Central memory CD8-positive, alpha-beta T cell (primary cell): ENCODE measurements at places on chromosomes 1 and 21.

DNA sequence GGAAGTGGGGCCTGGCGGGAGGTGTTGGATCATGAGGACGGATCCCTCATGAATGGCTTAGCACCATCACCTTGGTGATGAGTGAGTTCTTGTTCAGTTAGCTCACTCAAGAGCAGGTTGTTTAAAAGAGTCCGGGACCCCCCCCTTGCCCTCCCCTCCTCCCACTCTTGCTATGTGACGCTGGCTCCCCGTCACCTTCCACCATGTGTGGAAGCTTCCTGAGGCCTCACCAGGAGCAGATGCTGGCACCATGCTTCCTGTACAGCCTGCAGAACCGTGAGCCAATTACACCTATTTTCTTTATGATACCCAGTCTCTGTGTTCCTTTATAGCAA lies 3.0 kb upstream of the SLC19A1 start:
- H3K27me3 ChIP-seq = no peaks in the 10 kb centered on the region
- no peak overlapping the region for H3K4me3 ChIP-seq
- H3K36me3 ChIP-seq = no peaks in the 10 kb centered on the region

- peaks cover 25% of the 10 kb centered on the region for H3K27me3 ChIP-seq
- H3K4me1 ChIP-seq = no peaks in the 10 kb centered on the region
- no peak for DNase-seq
- no peaks in the 10 kb centered on the region for H3K36me3 ChIP-seq
- no peak overlapping the region for H3K4me3 ChIP-seq
Observed at GRCh38 chr21:31931644-31932469, 59.0 kb downstream of the HUNK start.

DNA sequence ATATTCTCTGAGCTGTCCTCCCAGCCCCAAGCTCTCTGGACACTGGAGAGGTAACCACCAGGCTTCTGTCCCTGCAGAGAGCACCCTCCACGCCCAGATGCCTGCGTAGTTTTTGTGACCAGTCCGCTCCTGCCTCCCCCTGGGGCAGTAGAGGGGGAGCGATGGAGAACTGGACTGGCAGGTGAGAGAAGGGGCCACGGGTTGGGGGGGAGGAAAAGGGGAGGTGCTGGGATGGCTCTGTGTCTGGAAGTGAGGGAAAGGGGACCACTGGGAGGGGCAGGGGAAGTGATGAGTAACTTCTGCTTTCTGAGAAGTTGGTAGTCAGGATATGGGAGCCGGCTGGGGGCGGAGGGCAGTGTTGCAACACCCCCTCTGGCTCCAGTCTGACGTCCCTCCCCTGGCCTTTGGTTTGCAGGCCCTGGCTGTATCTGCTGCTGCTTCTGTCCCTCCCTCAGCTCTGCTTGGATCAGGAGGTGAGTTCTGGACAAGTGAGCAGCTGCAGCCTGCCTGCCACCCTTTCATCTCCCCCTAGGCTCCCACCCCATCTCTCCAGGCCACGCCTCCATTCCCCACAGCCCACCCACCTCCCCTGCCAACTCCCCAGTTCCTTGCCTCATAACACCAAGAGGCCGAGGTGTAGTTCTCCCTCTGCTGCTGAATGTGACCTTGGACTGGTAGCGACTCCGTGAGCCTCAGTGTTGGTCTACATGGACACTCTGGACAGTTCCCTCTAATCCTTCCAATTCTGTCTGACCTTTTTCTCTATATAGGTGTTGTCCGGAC lies 3.1 kb downstream of the ADAMTSL4 start:
- H3K27ac ChIP-seq = no peak overlapping the region
- H3K27me3 ChIP-seq = no peaks in the 10 kb centered on the region
- peaks cover 31% of the 10 kb centered on the region for H3K4me1 ChIP-seq

- no peak overlapping the region for H3K4me3 ChIP-seq
- no peak overlapping the region for H3K27ac ChIP-seq
- peaks cover 3% of the 10 kb centered on the region for H3K36me3 ChIP-seq
- peaks cover 64% of the 10 kb centered on the region for H3K27me3 ChIP-seq
Observed at GRCh38 chr1:93442741-93443140, 5.2 kb upstream of the FNBP1L start.

DNA sequence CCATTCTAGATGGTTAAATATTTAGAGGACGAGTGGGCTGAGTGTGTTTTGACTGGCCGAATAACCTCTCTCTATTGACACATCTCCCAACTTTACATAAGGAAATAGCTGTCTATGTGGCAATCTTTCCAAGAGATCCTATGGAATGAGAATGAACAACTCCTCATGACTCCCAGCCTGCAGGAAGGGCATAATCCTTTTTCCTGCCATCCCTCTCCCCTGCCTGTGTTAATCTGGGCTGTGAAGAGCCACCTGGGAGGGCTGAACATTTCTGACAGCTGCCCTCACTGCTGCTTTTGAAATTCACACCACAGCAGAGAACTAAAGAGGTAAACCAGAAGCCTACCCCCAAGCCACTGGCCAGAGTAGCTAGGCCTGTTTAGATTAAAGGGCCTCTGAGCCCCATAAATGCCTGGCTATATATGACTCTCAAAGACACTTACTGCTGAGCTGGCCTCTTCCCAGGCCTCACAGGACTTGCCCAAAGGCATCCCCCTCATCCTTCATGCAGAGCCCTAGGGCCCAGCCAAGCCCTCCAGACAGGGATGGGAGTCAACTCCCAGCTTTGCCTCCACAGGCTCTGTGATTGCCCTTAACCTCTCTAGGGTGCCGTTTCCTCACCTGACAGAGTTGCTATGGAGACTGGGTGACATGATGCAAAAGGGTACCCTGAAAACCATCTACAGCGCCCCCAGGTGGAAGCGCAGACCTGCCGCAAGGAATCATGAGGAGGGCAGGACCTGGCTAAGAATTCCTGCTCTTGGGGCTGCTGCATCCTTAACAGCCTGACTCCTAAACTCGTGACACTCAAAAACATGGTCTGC lies 42.0 kb upstream of the LDLRAP1 start:
- no peak for DNase-seq
- peak overlapping the region; percentile 44 for H3K27ac ChIP-seq
- H3K36me3 ChIP-seq = peaks cover 26% of the 10 kb centered on the region
- H3K4me3 ChIP-seq = no peak overlapping the region
- H3K27me3 ChIP-seq = peaks cover 6% of the 10 kb centered on the region

GRCh38 chr1:118437664-118438063 lies 252.6 kb upstream of the SPAG17 start:
- no peaks in the 10 kb centered on the region for H3K4me1 ChIP-seq
- H3K4me3 ChIP-seq = no peak overlapping the region
- no peaks in the 10 kb centered on the region for H3K36me3 ChIP-seq
- no peak overlapping the region for H3K27ac ChIP-seq
- DNase-seq = no peak
- no peaks in the 10 kb centered on the region for H3K27me3 ChIP-seq

GRCh38 chr1:119380304-119380703 lies 11.7 kb downstream of the HAO2 start:
- no peak overlapping the region for H3K27ac ChIP-seq
- no peak overlapping the region for H3K4me3 ChIP-seq
- DNase-seq = no peak
- no peaks in the 10 kb centered on the region for H3K27me3 ChIP-seq
- H3K4me1 ChIP-seq = no peaks in the 10 kb centered on the region

DNA sequence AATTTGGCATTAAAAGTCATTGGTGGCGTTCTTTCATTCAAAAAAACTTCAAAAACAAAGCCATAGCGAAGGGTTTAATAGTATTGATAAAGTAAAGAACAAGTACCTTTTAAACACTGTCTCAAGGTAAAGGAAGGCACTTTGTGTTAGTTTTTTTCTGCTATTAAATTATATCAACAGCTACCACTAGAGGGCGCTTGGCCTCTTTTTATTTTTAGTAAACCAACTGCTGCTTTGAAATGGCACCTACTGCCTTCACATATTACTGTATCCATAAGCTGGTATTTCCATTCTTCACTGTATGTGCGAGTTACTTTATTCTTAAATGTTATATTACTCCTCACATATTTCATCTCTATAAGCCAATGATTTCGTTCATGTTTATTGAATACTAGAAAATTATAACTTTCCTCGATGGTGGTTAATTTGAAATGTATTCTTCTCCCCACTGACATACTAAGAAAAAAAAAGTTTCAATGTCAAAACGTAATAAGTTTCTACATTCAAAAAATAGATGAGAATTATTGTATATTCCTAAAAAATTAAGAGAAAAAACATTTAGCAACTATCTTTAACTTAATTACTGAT lies 125.7 kb upstream of the CXADR start:
- H3K27me3 ChIP-seq = no peaks in the 10 kb centered on the region
- no peaks in the 10 kb centered on the region for H3K36me3 ChIP-seq
- no peaks in the 10 kb centered on the region for H3K4me1 ChIP-seq
- no peak overlapping the region for H3K4me3 ChIP-seq

- DNase-seq = peak; percentile 37
- peak overlapping the region; percentile 58 for H3K27ac ChIP-seq
- H3K27me3 ChIP-seq = no peaks in the 10 kb centered on the region
Observed at GRCh38 chr1:9825093-9826074, 1.6 kb upstream of the CLSTN1 start.

DNA sequence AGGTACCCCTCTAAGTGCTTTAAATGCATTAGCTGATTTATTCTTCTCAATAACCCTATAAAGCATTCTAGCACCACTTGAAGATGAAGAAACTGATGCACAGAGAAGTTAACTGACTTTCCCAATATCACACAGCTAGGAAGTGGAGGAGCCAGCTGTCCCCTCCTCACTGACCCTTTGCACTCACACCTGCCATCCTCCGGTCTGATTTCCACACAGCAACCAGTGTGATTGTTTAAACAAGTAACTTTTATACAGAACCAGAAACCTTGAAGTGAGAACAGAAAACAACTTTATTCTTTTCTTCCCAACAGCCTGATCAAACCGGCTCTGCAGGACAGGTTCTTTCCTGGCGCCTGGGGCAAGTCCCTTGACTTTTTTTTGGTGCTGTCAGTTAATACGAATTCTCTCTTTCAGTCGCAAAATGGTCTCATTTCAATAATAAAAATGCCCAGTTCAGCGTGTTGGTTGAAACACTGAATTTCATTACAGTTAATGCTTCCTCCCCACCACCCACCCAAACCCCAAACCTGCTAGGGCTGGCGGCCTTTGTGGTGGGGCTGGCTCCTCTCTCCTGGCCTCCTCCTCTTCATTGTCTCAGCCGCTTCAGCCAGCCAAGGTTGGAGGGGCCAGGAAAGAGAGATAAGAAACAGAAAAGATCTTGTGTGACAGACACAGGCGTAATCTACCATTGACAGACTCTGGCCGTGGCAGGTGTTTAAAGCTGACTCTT lies 26.4 kb upstream of the EEIG2 start:
- no peak for DNase-seq
- no peaks in the 10 kb centered on the region for H3K36me3 ChIP-seq
- no peak overlapping the region for H3K4me3 ChIP-seq
- H3K27me3 ChIP-seq = peaks cover 36% of the 10 kb centered on the region
- peaks cover 6% of the 10 kb centered on the region for H3K4me1 ChIP-seq

- no peaks in the 10 kb centered on the region for H3K4me1 ChIP-seq
- no peak overlapping the region for H3K27ac ChIP-seq
- peaks cover 76% of the 10 kb centered on the region for H3K27me3 ChIP-seq
- no peaks in the 10 kb centered on the region for H3K36me3 ChIP-seq
- H3K4me3 ChIP-seq = no peak overlapping the region
Observed at GRCh38 chr1:11550664-11551283, 71.8 kb downstream of the DISP3 start.

GRCh38 chr1:241610056-241610815 lies 29.9 kb downstream of the CHML start:
- H3K36me3 ChIP-seq = no peaks in the 10 kb centered on the region
- no peak overlapping the region for H3K27ac ChIP-seq
- DNase-seq = no peak
- no peak overlapping the region for H3K4me3 ChIP-seq

DNA sequence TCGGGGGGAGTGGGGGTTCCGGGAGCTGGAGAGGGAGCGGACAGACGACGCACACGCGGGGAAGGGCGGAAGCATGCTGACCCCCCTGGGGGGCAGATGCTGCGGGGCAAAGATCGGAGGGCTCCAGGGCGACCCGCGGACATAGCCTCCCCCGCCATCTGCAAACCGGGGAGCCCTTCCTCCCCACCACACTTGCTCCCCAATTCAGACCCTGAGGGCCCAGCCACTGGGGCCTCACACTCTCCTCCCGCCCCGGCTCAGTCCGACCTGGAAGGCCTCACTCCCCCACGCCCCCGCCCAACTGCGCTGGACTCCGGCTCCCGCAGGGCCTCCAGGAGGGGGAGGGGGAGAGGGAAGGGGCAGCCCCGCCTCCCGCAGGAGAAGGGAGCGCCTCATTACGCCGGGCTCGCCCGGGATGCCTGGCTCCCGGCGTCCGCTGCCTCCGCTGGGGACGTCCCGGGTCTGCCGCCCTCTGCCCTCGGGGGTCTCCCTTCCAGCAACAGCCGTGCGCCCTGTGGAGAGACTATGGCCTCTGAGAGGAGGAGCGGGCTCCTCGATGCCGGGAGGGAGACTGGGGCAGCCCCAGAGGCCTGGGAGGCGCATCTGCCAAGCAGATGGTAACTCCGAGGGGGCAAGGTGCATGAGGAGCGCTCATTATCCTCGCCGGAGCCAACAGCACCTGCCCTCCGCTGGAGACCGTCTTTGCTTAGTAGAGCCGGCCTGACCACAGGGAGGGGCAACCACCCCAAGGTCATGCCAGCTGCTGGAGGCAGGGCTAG lies 636 bp upstream of the CAMK2N1 start:
- H3K27me3 ChIP-seq = peaks cover 30% of the 10 kb centered on the region
- peaks cover 11% of the 10 kb centered on the region for H3K36me3 ChIP-seq
- peaks cover 28% of the 10 kb centered on the region for H3K4me1 ChIP-seq
- H3K4me3 ChIP-seq = peak overlapping the region; percentile 93
- H3K27ac ChIP-seq = peak overlapping the region; percentile 60
- DNase-seq = no peak

DNA sequence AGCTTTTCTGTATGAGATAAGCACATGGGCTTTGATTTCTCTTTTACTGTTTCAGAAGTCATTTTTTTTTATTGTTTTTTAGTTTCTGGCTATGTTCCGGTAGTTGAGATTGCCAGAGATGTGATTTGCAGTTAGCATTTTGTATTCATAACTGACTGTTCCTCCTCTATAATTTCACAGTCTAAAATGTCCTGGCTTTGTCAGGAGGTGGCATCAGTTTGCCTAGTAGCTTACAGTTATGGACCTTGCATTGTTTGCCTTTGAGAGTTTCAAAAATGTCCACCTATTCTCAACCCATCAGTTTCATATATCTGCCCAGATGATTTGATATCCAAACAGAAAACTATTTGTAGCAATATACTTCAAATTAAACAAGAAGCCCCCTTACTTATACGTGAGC lies 39.5 kb upstream of the ST6GALNAC3 start:
- peaks cover 5% of the 10 kb centered on the region for H3K27me3 ChIP-seq
- H3K36me3 ChIP-seq = peaks cover 3% of the 10 kb centered on the region
- no peaks in the 10 kb centered on the region for H3K4me1 ChIP-seq
